ENCODE measurements at places on chromosomes 3 and 15.

DNA sequence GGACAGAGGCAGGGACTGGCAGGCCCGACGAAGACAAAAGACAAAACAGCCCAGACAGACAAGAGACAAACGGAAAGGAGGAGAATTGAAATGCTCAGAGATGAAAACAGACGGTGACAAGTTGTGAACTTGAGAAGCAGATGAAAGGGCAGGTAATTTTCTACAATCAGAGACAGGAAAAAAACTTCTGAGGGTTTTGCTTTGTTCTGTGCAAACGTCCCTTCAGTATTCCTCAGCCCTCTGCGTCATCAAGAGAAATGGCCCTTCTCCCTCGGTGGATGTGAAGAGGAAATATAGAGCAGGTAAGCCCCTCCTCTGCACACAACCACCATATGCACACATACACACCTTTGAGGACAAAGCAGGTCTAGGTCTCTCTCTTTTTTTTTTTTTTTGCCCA is 206.6 kb downstream of the UACA start:
- no peak for DNase-seq

DNA sequence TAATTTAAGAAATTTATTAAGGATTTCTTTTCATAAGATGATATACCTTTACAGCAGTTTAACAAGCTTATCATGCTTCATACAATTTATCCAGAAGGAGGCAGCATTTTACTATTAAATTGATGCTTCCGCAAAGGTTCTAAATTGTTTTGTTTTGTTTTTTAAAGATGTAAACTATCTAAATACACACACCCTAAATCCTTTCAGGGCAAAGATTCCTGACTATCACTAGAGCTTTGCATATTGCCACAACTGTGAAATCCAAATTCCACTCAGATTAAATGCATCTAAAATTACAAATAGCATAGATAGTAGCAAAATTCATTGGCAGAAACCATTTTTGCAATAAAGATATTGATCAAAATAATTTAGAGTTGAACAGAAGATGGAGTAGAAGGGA is 44.5 kb upstream of the CCNL1 start:
- DNase-seq, result no peak

- DNase-seq, result no peak
Measured at GRCh38 chr3:59273976-59274375, 224.2 kb upstream of the CFAP20DC start.

DNA sequence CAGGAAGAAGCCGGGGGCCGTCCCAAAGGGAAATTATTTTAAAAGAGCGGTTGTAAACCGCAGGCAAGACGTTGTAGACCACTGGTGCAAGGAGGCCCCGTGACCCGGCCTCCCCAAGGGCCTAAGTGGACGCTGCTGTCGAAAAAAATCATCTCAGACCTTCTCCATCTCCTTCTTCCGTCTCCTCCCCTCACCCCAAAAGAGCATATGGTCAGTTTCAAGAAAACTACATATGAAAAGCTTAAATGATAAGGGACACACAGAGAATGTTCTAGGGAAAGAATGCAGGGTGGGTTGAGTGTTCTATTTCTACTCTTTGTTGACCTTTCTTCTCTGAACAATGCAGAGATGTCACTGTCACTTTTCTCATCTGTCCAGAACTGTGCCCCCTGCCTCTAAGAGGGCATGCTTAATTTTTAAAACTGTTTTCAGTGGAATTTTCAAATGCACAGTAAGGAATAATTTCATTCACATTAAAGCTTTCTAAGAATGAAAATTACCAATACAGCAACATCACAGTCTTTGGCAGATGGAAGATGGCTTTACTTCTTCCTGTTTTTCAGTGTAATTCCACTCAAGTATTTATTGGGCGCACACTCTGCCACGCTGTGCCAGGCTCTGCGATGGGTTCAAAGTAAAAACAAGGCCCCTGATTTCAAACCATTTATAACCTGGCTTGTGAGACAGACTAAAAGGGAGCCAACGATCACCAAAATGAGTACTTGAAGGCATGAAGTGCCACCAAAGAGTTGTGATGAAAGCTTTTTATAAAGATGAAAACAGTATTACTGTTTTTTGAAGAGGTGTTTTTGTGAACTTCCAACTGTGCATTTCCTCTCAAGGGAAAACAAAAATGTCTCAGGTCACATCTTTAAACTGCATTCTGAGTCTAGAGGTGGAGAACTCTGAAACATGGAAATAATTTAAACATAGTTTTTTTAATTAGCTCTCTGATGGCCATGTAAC is 891 bp upstream of the TOP2B start:
- DNase-seq, result peak; percentile 47

- DNase-seq, result no peak
Measured at GRCh38 chr15:41843571-41843970, 4.9 kb downstream of the PLA2G4B start.

DNA sequence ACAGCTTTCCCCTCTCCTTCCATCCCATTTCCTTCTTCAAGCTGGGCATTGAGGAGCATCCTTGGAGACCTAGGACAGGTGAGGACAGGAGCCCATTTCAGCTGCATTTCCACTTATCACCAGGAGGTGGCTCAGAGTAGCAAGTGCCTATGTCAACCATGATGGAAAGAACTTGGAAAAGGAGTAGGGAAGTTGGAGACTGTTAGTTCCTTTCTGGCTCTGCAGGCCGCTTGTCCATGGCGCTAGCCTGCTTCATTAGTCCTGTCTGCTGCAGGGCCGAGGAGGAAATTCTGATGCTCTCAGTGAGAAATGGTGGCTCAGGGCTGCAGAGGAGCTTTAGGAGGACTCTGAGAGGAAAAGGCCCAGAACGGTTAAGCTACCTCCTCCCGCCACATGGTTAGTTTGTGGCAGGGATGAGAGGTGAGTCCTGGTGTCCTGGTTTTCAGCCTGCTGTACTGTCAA is 7.0 kb upstream of the CD276 start:
- no peak for DNase-seq
